CD8-positive, alpha-beta memory T cell (primary cell): ENCODE measurements at places on chromosomes 5 and 9. TPM values are rescaled to one million over a fixed set of nuclear protein-coding genes. Genes with fewer than 3 reads are reported as not detected.

The TENT4A gene
- 25.6 TPM for total RNA-seq

The NME5 gene
- total RNA-seq: not detected

The OBP2B gene
- total RNA-seq: not detected

The RAPGEF1 gene
- 145 TPM for total RNA-seq

The ZNF483 gene
- total RNA-seq: 2.8 TPM

The KIF12 gene
- not detected for total RNA-seq

The OTP gene
- total RNA-seq: not detected

The CTNND2 gene
- total RNA-seq: not detected

The TERT gene
- 2.0 TPM for total RNA-seq

The NR2F1 gene
- total RNA-seq: not detected

The ADRA1B gene
- not detected for total RNA-seq

The FBLL1 gene
- total RNA-seq: not detected

The AIF1L gene
- 0.27 TPM for total RNA-seq

The SPINK5 gene
- not detected for total RNA-seq

The PAPPA gene
- not detected for total RNA-seq

The TMEM174 gene
- total RNA-seq: not detected

The NR5A1 gene
- not detected for total RNA-seq

DNA sequence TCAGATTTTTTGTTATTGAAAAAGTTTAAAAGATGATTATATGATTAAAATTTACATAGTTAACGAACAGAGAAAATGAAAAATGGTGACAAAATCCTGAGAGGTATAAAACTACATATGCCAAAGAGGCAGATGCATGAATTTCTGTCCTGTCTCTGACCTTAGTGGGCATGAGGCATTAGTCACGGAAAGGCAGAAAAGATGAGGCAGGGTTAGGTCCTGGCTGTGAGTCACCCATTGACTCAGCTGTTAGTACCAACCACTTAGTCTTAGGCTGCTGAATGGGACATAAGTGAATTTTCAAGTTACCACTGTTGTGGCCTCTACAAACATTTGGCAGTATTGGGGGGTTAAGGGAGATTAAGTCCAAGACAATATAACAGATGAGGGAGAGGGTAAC is 33.1 kb downstream of the RASA1 start:
- peaks cover 9% of the 10 kb centered on the region for H3K36me3 ChIP-seq
- H3K27me3 ChIP-seq: no peaks in the 10 kb centered on the region
- no peak overlapping the region for H3K27ac ChIP-seq
- DNase-seq: no peak
- no peak overlapping the region for H3K4me3 ChIP-seq

DNA sequence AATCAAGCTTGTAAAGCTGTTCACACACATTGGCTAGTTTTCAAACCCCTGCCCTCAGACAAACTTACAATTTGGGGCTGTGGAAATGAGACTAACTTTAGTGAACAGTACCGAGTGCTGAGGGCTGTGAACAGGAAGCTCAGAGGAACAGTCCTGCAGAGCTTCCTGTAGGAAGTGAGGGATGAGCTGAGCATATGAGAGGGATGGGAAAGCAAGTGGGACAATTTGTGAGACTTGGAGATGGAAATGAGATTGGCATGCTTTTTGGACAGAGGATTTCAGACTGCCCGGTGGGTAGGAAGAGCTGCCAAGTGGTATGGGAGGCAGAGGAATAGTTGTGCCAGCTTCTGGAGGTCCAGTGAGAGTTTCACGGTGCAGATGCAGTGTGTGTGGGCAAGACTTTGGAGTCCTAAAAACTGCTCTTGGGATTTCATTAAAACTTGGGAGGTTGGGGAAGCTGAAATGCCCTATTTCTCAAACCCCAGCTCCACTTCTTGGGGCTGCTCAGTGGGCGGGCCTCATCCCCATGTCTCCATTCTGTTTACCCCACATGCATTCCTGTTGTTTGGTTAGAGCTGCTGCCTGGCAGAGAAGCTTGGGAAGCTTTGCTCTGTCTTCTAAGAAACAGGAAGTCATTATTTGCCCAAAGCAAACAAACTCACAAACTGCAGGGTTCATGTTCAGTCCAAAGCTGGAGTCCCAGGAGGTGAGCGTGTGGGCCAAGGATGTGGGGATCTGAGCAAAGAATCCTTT is 267.5 kb downstream of the ZSWIM6 start:
- no peaks in the 10 kb centered on the region for H3K36me3 ChIP-seq
- peaks cover 4% of the 10 kb centered on the region for H3K27me3 ChIP-seq
- H3K27ac ChIP-seq: no peak overlapping the region
- no peaks in the 10 kb centered on the region for H3K4me1 ChIP-seq
- DNase-seq: no peak

GRCh38 chr5:180469866-180470265 is 24.3 kb upstream of the CNOT6 start:
- H3K27ac ChIP-seq: no peak overlapping the region
- H3K36me3 ChIP-seq: no peaks in the 10 kb centered on the region
- DNase-seq: no peak
- no peak overlapping the region for H3K4me3 ChIP-seq
- no peaks in the 10 kb centered on the region for H3K27me3 ChIP-seq

DNA sequence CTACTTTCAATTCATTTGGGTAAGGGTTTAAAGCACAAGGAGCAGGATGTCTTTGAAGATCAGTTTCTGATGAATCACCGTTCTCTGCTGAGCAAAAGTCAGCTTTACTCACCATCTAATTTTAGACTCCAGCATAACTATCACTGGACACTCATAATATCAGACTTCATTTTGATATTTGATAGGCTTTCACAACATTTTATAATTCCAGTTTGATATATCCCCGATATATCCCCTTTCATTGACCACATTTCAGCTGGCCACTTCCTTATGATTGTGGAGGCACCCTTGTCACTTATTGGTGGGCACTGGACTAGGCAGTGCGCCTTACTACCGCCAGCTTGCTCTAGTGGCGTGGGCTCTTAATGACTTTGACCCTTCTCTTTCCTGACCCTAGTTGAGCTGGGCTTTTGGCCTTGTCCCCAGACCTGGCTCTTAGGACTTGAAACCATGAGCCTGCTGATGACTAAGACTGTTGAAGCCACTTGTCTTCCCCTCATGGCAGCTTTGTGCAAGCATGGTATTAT is 46.8 kb downstream of the CYSTM1 start:
- H3K4me3 ChIP-seq: no peak overlapping the region
- H3K27ac ChIP-seq: no peak overlapping the region
- H3K27me3 ChIP-seq: no peaks in the 10 kb centered on the region
- H3K4me1 ChIP-seq: no peaks in the 10 kb centered on the region
- no peak for DNase-seq

DNA sequence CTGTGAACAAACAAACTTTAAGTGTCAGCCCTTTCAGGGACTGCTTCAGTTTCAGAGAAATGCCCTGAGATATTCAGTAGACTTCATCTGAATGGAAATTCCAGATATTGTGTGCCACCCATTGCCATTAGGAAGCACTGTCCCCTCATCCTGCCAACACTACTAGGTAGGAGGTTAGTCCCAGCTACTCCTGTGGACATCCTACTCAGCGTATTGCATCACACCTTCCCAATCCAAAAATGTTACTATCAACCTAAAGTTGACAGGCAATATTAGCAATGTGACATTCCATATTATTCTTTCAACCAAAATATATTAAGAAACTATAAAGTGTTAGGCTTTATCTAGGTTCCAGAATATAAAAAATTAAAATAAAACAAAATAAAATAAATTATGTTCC is 552.0 kb upstream of the ST8SIA4 start:
- no peaks in the 10 kb centered on the region for H3K4me1 ChIP-seq
- no peaks in the 10 kb centered on the region for H3K36me3 ChIP-seq
- H3K27me3 ChIP-seq: no peaks in the 10 kb centered on the region

DNA sequence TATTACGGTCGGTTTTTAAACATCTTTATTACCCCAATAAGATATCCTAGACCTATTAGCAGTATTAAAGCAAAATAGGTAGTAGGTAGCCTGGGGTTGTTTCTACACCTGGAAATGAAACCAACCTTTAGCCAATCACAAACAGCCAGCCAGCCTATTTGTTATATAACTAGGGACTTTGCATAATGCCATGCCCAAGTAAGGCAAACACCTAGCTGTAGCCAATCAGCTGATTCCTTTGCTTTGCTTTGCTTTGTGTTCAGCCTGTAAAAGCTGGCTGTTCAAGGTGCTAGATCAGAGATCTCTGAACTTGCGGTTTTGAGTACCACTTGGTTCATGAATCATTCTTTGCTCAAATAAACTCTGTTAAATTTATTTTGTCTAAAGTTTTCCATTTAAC is 46.5 kb upstream of the SETD9 start:
- peaks cover 37% of the 10 kb centered on the region for H3K36me3 ChIP-seq
- no peak for DNase-seq
- no peaks in the 10 kb centered on the region for H3K27me3 ChIP-seq
- no peaks in the 10 kb centered on the region for H3K4me1 ChIP-seq

DNA sequence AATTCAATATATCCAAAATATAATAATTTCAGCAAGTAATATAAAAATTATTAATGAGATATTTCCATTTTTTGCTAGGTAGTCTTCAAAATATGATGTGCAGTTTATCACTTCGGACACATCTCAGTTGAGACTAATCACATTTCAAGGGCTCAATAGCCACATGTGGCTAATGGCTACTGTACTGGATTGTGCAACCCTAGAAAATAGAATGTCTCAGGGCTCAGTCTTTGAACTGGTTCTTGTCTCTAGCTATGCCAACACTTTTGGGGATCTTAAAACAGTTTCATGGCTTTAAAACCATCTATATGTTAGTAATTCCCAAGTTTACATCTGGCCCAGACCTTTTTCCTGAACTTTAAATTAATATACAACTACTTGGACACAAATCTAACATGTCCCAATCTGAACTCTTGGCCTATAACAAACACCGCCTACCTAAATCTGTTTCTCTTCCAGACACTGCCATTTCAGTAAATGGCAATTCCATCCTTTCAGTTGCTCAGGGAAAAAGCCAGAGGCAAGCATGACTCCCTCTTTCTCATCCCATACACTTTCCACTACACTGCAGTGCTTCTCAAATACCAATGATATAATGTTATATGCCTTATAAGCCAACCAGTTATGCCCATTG is 18.8 kb downstream of the PTAR1 start:
- no peak for DNase-seq
- H3K4me1 ChIP-seq: no peaks in the 10 kb centered on the region
- H3K36me3 ChIP-seq: peaks cover 8% of the 10 kb centered on the region
- no peak overlapping the region for H3K27ac ChIP-seq

DNA sequence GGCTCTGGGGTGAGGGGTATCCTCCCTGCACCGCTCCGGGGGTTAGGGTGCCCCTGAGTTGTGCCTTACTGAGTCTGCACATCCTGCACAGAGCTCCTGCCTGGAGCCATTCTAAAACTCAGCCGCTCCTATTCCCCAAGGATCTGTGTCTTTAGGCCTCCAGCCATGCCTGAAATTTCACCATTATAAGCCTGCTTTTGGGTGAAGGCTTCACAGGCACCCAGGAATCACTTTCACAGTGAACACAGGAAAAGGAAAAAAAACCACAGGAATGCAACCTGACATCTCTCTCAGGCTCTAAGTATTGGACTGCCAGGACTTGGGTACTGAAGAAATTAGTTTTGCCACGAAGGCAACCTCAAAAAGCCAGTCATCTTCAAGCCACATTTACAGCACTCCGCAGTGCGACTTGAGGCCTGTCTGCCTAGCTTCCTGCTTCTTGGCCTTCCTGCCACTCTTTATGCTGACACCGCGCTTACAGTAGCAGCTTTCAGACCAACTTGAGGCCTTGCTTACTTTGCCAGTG is 30.9 kb downstream of the GALNT10 start:
- H3K4me3 ChIP-seq: no peak overlapping the region
- H3K27ac ChIP-seq: no peak overlapping the region
- DNase-seq: peak; percentile 48
- peaks cover 19% of the 10 kb centered on the region for H3K4me1 ChIP-seq

DNA sequence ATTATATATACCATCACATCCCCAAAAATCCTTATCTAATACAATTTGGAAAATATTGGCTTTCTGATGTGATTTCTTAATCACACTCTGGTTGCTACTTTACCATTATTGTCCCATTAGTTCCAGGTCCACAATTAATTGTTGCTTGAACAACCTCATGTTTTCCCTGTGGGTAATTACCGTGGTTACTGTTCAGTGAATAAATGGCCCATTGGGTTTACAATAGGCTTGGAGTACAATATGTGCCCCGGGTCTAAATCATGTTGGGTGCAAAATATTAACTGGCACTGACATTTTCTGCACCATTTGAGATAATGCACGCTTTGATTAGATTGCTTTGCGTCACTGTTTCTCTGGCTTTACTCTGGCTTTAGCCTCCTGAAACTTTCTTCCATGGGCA is 163.7 kb downstream of the GABBR2 start:
- no peak for DNase-seq
- no peak overlapping the region for H3K4me3 ChIP-seq
- H3K27ac ChIP-seq: no peak overlapping the region
- no peaks in the 10 kb centered on the region for H3K4me1 ChIP-seq

DNA sequence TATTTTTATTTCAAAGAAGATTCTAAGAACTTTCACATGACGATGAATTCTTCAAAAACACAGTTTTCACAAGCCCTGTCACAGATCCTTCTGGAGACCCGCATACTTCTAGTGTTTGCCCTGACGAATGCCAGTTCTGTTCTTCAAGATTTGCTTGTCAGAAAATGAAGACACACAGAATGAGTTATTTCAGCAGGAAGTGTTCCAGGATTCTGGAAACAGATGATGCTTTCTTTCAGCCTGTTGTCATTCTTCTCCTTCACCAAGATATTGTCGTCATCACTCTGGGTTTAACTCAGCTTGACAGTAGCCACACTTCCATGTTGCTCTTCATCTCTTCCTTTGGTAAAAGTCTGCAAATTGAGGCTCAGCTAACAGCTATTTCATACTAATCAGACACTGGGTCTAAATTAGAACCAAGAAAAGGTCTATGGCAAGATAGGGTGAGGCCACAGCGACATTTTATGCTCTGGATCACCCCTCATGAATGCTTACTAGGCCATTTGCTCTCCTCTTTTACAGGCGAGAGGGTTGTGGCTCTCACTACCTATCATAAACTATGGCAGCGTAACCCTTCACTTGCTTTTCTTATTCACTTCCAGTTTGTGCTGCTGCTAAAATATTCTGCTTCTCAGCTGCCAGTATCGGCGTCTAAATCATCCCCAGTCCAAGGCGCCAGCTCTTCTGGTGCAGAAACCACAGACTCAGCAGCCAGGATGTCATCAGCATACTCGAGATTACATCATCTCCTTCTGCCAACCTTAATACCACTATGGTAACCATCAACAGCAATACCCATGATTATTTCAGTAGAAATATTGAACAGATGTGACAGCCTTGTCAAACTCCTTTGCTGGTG is 159.6 kb upstream of the TBCA start:
- H3K27me3 ChIP-seq: no peaks in the 10 kb centered on the region
- H3K4me3 ChIP-seq: no peak overlapping the region
- H3K36me3 ChIP-seq: no peaks in the 10 kb centered on the region
- DNase-seq: no peak
- peaks cover 7% of the 10 kb centered on the region for H3K4me1 ChIP-seq

GRCh38 chr5:21685522-21685921 is 1167.6 kb downstream of the CDH12 start:
- H3K4me1 ChIP-seq: no peaks in the 10 kb centered on the region
- no peaks in the 10 kb centered on the region for H3K27me3 ChIP-seq
- DNase-seq: no peak

- H3K4me1 ChIP-seq: no peaks in the 10 kb centered on the region
- no peaks in the 10 kb centered on the region for H3K27me3 ChIP-seq
Observed at GRCh38 chr9:109417585-109418544, 80.2 kb downstream of the PTPN3 start.
